Fibroblast of upper back skin (primary cell): ENCODE measurements at places on chromosomes 16 and 17.

GRCh38 chr17:56866496-56866895 lies 32.5 kb downstream of the DGKE start:
- DNase-seq = no peak

DNA sequence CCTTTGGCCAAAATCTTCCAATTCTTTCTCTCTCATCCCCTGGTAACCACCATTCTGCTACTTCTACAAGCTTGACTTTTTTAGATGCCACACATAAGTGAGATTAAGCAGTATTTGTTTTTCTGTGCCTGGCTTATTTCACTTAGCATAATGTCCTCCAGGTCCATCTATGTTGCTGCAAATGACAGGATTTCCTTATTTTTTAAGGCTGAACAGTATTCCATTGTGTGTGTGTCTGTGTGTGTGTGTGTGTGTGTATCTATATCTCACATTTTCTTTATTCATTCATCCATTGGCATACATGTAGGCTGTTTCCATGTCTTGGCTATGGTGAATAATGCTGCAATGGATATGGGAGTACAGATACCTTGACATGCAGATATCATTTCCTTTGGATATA lies 6.1 kb downstream of the ACACA start:
- no peak for DNase-seq

DNA sequence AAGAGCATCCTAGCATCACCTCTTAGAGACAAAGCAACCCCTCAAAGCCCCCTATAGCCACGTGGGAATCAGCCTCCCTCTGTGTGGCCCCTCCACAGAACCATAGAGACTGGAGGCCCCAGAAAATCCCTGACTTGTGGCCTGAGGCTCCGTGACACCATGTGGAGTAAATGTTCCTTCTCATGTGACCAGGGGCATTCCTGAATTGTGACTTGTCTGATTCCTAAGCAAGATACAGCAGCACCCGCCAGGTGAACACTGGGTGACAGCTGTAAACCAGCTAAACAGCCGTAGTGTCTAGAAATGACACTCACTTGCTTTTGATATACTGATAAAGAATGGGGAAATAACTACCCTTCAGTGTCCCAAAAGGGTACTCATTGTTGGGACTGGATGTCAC lies 79.0 kb downstream of the DYNLRB2 start:
- no peak for DNase-seq

GRCh38 chr16:83602761-83603722 lies 204.7 kb upstream of the HSBP1 start:
- no peak for DNase-seq

DNA sequence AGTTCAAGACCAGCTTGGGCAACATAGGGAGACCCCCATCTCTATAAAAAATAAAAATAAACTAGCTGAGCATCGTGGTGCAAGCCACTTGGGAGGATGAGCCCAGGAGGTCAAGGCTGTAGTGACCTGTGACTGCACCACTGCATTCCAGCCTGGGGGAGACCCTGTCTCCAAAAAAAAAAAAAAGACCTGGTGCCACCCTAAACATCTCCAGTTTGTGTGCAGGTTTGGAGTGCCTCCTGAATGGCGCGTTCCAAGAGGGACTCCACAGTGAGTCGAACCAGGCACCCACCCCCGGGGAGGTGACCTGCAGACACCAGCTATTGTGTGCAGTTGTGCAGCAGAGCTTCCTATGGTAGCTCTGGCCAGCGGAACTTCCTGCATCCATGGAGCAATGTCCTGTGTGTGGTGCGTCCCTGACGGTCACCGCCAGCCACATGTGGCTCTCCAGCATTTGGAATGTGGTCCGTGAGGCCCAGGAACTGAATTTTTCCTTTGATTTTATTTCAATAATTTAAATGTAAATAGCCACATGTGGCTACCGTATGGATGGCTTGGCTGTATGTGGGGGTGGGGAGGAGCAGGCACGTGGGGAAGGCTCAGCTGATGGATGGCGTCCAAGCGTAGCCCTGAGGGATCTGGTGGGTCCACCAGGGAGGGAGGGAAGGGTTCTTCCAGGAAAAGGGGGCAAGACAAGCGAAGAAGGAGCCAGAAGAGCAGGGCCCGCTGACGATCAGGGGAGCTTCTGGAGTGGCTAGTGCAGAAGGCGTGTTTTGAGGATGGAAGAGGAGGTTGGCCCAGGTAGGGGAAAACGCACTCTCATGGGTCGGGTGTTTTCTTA lies 107.1 kb upstream of the GSE1 start:
- peak; percentile 41 for DNase-seq

GRCh38 chr16:53968896-53969295 lies 264.9 kb downstream of the FTO start:
- peak; percentile 35 for DNase-seq

DNA sequence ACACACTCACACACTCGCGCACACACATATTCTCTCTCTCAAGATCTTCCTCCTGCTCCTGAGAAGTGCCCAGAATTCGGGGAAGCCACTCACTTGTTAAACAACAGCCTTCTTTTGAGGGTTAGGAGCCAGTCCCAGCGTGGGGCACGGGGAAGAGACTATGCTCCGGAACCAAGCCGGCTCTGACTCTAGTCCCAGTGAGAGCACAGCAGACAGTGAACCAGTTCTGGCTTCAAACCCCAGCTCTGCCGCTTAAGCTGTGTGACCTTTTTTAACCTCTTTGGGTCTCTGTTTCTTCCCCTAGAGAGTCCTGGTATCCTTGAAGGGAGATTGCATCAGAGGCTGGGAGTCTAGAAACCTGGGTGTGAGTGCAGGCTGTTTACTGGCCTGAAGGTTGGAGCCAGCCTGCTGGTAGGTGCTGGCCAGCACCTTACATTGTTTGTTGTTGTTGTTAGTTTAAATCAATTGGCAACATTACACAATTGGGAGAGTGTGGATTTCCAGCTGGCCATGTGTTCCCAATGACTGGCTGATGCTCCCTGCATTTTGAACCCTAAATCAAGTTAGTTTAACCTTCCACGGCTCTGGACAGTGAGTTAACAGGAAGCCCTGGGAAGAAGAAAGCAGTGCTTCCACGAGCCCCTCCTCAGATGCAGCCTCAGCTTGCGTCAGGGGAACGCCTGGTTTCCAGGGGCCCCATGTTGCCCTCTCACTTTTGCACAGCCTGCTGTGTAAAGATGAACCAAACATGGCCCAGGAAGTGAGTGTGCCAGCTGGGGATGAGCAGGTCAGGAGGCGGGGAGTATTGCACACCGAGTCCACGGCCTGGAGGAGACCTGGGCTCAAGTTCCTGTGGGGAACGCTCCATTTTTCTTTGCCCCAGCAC lies 71.5 kb downstream of the GAS7 start:
- peak; percentile 67 for DNase-seq

DNA sequence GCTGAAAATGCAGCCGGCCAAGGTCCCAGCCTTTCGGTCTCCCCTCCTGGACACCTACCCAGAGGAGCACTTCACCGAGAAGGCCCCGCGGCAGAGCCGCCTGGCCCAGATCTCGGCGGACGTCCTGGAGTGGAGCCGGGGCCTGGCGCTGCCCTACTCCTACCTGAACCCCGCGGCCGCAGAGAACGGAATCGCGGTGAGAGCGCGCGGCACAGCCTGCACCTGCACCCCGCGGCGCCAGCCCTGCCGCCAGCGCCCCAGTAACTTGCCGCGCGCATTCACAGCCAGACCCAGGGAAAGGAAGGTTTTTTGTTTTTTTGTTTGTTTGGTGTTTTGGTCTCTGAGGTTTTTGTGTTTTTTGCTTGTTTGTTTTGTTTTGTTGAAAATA lies 15.2 kb downstream of the ALOX12B start:
- no peak for DNase-seq

GRCh38 chr16:4944333-4945281 lies 7.7 kb upstream of the PPL start:
- DNase-seq = peak; percentile 98
